Epithelial cell of proximal tubule (primary cell): ENCODE measurements at places on chromosomes 12 and 14. TPM values are rescaled to one million over a fixed set of nuclear protein-coding genes. Genes with fewer than 3 reads are reported as not detected.

RNASE7 gene
- total RNA-seq: 0.86 TPM in 1 of 2 replicates, not detected in the other

MTHFD1 gene
- total RNA-seq: 42.1 and 122 TPM in 2 replicates

OTUB2 gene
- 5.6 and 15.0 TPM in 2 replicates for total RNA-seq

KRT7 gene
- 495 and 768 TPM in 2 replicates for total RNA-seq
